ENCODE measurements at places on chromosomes 2 and 18. TPM values are rescaled to one million over a fixed set of nuclear protein-coding genes. Genes with fewer than 3 reads are reported as not detected.
A peak's percentile ranks its signal among the peaks of the same experiment; 100 is the strongest.

ERMN gene
- 2.8 TPM for total RNA-seq

AQP12A gene
- not detected for total RNA-seq

ANKRD30B gene
- total RNA-seq, result not detected

DNA sequence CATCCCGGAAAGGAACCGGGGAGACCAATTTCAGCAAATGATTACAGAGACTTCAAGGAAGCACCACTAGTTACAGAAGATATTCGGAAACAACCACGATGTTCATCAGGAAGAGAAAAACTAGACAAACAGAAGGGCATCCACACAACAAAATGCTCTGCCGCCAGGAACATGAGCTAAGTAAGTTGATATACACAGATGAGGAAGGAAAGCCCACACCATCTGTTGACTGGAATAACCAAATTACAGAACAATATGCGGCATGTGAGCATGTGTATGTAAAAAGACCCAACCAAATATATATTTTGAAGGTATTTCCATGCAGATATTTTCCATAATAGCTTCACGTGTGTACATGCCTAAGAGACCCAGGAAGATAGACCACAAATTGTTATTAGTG, 47.0 kb downstream of the ACKR3 start:
- DNase-seq, result no peak

GRCh38 chr2:150129921-150130575, 357.4 kb downstream of the RND3 start:
- DNase-seq, result no peak

- no peak for DNase-seq
Observed at GRCh38 chr18:3873698-3874097, 423.7 kb downstream of the TGIF1 start.

COL4A3 gene
- 55.9 TPM for total RNA-seq

DNA sequence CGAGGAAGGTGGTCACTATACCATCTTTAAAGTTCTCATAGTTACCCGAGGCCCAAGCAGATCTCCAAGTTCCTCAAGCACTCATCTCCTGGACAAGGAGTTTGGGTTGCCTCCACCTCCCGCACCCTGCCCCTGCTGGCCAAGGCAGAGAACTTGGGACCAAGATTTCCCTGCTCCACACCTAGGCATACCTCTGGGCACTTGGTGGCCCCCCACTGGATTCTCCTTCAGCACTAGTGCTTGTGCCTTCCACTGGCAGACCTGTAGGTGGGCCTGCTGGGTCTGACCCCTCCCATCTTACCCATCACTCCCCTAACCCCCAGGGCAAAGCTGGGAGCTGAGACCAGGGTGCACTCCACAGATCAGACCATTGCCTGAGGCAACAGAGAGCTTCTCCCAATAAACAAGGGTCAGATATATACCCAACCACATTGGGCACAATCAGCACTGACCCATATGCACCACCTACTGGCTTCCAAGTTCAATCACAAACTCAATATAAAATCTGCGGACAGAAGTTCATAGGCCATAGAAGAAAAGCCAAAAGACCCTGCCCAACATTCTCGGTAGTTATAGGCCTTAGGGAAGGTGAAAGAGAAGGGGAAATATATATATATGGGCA, 244.2 kb downstream of the EXOC6B start:
- DNase-seq, result no peak

GRCh38 chr18:3207565-3207964, 12.2 kb downstream of the MYOM1 start:
- no peak for DNase-seq

- DNase-seq, result no peak
Observed at GRCh38 chr2:160898581-160899307, 261.5 kb upstream of the TANK start.

DNA sequence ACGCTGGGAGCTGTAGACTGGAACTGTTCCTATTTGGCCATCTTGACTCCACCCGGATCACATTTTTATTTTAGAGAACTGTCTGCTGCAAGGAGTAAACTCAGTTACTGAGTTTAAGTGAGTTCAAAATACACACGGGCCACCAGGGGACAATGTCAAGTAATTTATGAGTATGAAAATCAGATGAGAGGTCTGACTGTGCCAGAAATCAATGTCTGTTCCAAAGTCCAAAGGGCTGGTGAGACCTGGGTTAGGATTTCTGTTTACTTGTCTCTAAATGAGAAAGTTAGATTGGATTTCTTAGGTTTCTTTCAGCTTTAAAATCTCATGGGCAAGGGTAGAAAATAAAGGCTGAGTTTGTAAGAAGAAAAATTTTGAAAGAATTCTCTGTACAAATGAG, 465.8 kb upstream of the MEIS1 start:
- DNase-seq, result no peak

DNA sequence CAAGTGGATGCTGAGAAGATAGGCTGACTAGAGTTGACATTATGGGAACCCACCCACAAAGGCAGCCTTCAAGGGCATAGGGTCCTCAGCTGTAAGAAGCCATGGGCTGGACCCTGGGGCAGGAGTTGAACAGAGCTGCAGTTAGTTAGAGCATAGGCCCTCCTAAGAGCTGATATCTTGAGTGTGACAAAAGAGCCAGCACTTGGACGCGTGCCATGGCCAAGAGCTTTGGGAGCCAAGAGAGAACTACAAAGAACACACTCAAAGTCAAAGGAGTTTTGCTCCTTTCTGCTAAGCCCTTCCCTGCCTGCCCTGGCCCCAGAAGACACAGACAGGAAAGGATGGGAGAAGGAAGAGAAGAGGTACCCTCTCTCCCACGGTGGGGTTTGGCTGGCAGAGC, 29.9 kb upstream of the AGAP1 start:
- DNase-seq, result peak; percentile 65

- no peak for DNase-seq
Observed at GRCh38 chr18:35291166-35291565, 1.1 kb upstream of the ZSCAN30 start.

- DNase-seq, result no peak
Observed at GRCh38 chr2:149858901-149859634, 271.5 kb upstream of the MMADHC start.

GRCh38 chr2:73448856-73449255, 63.2 kb downstream of the ALMS1 start:
- DNase-seq, result no peak

- no peak for DNase-seq
Observed at GRCh38 chr2:86284401-86284841, 53.0 kb downstream of the REEP1 start.

CRYGC gene
- total RNA-seq, result not detected

DNA sequence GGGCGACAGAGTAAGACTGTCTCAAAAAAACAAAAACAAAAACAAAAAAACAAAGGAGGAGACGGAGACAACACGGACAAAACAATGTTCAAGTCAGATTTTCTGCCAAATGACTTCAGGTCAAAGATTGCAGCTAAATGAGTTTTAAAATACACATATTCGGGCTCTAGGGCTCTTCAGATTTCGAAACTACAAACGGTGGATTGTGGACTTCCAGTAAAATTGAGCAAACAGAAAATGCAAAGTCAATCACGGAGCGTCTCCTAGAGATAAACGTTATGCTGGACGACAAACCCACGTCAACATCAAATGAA, 558 bp downstream of the MRPS5 start:
- DNase-seq, result no peak

ZNF514 gene
- 15.7 TPM for total RNA-seq

GRCh38 chr2:68465081-68465916, 1.8 kb downstream of the FBXO48 start:
- no peak for DNase-seq

ALKAL2 gene
- total RNA-seq, result 25.2 TPM

DNA sequence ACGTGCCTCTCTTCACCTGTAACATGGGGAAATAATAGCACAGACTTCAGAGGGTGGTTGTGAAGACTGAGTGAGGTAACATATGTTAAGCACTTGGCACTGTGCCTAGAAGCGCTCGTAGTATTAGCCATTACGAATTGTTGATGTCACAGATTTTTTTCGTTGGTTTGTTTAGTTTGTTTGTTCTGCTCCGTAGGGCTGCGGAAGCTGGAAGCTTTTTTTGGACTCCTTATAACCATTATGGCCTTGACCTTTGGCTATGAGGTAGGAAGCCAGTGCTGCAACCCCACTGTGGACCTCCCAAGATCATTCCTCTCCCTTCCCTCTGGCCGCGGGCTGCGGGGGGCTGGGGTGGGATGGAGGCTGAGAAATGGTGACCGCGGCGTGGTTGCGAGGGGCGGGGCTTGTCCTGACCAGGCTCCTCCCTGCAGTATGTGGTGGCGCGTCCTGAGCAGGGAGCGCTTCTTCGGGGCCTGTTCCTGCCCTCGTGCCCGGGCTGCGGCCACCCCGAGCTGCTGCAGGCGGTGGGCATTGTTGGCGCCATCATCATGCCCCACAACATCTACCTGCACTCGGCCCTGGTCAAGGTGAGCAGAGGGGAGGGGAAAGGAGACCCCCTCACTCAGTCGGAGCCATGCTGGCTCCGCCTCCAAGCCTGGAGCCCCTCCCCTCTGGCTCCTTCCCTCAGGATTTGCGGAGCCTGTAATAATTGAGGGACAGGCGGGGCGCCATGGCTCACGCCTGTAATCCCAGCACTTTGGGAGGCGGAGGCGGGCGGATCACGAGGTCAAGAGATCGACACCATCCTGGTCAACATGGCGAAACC, 5.5 kb downstream of the SLC11A1 start:
- DNase-seq, result peak; percentile 62

ATAD2B gene
- total RNA-seq, result 27.5 TPM

DNA sequence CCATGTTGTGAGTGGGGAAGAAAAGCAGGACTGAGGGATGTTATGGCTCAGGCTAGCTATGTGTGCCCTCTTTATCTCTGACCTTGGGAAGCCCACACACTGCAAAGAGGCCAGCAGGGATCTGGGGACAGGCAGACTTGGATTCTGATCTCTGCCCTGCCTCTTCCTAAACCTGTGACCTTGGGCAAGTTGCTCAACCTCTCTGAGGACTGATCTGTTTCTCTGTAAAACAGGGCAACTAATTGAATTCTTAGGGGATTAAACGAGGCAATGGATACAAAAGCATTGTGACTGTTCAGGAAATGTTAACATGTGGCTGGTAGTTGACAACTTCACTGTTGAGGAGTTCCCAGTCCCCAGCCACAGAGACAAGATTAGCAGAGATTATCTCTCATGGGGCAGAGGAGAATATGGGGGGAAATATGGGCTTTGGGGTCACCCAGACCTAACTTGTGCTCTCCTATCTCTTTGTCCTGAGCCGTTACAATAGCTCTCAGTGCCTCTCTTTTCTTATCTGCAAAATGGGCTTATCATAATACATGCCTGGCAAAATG, 184.7 kb upstream of the GLI2 start:
- no peak for DNase-seq

DNA sequence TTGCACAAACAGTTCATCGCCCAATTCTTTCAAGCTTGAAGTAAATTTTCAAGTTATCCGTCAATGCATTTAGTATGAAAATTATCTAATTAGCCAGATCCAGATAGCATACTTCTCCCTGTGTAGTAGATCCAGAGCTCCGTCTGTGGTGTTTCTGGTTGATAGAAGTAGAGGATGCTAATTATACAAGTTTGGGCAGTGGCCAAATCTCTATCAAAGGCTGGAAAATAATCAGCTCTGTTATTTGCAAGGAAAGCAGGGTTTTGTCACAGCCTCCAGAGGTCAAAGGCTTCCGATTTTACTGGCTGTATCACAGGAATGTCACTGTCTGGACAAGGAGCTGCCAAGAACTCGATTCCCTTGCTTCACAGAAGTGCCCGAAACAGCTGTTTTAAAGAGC, 28.6 kb downstream of the LRRC30 start:
- DNase-seq, result no peak

EPAS1 gene
- total RNA-seq, result 567 TPM

DNA sequence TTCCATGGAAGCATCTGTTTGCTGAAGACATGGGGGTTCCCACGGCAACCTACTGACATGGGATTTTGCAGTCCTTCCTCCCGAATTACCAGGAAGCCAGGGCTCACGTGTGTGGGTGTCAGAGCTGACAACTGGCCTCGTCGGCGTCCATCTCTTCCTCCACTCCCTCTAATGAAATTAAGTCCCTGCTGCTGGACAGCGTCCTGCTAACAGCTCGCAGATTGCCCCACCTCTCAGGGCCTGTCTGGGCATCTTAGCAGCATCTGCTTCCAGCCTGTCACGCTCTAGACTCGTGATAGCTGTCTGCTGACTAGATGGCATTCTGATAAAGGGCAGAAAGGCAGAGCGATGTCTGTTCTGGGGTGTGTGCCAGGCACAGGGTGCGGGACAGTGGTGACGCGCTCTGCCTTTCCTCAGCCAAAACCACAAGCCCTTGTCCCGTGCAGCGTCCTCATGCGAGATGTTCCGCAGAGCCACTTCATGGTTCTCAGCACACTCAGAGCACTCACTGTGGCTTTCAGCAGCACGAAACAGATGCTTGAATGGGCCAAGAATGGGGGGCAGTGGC, 161.1 kb downstream of the ARL4C start:
- peak; percentile 13 for DNase-seq

AMER3 gene
- not detected for total RNA-seq

DNA sequence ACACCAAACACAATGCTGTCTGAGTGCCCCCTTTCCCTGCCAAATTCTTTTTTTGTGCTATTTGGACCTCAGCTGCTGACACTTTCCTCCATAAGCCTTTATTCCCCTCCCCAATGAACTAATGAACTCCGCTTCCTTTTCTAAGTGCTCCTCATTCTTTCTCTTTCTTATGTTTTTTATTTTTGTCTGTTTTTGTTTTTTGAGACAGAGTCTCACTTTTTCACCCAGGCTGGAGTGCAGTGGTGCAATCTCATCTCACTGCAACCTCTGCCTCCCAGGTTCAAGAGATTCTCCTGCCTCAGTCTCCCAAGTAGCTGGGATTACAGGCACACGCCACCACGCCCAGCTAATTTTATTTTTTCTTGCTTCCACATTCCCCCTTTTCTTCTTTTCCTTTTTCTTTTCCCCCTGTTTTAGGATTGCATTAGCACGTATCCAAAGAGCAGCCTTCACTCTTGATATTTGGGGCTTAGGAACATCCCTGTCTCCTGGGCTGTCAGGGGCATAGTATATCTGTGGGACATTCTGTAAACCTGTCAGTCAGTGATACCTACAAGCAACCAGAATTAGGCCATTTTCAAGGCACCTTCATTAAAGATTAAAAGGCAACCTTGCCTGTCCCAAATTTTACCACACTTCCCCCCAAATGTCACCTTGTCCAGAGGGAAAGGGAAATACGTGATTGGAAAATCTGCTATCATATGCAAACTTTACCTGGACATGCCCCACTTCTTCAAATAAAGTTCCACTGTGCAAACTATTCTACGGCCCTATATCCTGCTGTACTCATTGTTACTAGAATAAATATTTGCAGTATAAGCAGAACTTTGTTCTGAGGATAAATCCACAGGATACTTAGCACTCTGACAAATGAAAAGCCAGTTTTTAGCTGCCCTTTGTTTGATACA, 65.1 kb upstream of the ACSL3 start:
- DNase-seq, result no peak

- DNase-seq, result no peak
Observed at GRCh38 chr2:154724194-154724797, 25.8 kb downstream of the KCNJ3 start.

Data from upper lobe of left lung (tissue), 6 donors.